ENCODE measurements at places on chromosomes 3 and 15.

DNA sequence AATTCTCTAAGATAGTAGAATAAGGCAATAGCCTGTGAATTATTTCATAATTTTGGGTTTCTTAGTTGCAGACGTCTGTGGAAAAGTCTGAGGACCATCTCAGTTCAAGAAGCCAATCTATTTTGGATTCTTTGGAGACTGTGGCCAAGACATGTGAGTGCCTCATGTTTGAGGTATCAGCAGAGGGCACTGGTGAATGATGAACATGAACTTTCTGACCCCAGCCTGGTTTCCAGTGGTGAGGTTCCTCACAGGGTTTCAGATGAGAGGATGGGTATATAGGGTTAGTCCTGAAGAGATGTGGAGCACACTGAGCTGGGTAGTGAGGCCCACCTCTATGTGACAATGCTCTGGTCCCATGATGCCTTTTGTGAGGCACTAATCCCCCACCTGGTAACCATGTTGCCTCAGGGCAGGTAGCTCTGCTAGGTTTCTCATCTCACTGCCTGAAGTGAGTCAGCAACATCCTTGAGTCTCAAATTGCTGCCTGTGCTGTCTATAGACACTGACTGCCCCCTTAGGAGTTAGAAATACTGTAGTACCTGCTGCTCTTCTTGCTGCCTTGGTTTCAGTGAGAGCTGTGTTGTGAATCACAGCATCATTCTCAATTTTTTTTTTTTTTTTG lies 32.3 kb downstream of the C3orf62 start:
- no peak for DNase-seq

DNA sequence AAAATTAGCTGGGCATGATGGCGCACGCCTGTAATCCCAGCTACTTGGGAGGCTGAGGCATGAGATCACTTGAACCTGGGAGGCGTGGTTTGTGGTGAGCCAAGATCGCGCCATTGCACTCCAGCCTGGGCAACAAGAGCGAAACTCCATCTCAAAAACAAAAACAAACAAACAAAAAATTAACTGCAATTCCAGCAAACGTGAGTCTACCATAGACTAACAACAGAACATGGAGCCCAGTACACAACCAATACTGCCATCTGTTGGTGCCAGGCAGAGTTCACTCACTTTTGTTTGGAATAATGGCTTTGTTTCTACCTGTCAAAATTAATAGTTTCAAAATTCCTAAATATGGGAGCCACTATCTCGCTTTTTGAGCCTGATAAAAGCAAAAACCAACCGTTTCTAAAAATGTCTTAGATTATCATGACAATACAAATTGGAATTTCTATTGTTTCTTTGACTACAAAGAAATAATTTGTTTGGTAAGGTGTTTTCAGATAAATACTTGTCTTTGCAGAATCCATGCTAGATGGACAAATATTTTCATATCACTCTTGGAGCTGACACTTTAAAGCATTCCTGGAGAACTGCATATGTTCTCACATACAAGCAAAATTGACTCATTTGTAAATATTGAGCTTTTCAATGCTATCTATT lies 45.0 kb downstream of the GPR176 start:
- DNase-seq, result peak; percentile 34

DNA sequence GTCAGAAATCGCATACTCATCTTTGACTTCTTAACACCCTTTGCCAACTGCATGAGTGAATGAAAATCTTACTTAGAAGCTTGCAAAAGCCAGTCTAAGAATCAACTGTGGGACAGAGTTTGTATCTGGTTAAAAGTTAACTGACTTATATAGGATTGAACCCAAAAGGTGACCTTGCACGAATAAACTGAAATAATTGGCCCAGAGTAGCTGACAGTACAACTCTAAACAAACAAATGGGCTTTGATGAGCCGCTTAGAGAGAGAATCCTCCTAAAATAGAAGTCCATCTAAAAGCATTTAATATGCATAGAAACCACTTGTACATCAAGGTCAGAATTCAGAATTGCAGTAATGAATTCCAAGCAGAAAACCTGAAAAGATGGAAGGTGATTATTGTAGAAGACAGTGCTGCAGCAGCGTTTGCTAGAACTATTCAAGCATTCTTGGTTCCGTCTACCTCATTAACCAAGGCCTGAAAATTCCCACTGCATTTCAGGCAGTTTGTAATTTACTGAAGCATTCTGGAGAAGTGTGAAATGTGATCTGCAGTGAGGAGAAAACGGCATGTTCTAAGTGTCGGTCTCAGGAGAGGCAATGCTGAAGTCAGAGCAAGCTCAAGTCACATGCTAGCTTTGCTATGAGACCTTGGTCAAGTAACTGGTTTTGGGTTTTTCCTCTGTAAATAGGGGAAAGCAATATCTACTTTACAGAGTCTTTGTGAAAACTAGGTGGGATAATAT lies 103.7 kb downstream of the CADPS start:
- DNase-seq, result no peak

- DNase-seq, result no peak
Observed at GRCh38 chr3:3648988-3649679, 150.1 kb upstream of the LRRN1 start.

DNA sequence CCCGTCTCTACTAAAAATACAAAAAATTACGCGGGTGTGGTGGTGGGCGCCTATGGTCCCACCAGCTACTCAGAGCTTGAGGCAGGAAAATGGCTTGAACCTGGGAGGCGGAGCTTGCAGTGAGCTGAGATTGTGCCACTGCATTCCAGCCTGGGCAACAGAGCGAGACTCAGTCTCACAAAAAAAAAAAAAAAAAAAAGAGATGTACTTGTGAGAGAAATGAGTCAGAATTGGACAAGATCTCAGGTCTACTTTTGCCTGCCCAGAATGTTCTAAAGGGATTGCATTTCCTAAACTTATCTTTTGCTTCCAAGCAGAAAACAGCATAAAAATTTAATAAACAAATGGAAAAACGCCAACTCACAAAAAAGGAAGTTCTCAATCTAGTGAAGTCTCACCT lies 167.5 kb downstream of the NR2F2 start:
- DNase-seq, result no peak

- DNase-seq, result no peak
Observed at GRCh38 chr15:85518979-85519761, 138.8 kb downstream of the AKAP13 start.

DNA sequence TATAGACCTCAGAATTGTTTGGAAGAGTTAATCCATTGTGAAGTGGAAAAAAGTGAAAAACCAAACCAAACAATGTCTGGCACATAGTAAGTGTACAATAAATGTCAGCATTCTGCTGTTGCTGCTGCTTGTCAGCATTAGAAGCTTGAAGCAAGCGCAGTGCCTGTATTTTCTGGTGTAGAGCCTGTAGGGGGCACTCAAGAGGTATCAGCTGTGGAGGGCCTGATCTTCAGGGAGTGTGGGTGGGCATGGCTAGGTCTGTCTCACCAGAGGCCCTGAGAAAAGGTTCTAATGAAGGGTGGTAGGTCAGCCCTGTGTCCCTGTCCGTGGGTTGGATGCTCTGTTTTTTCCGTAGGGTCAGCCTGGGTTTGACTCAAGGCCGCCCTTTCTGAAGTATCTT lies 3.6 kb downstream of the ADAMTSL3 start:
- no peak for DNase-seq

DNA sequence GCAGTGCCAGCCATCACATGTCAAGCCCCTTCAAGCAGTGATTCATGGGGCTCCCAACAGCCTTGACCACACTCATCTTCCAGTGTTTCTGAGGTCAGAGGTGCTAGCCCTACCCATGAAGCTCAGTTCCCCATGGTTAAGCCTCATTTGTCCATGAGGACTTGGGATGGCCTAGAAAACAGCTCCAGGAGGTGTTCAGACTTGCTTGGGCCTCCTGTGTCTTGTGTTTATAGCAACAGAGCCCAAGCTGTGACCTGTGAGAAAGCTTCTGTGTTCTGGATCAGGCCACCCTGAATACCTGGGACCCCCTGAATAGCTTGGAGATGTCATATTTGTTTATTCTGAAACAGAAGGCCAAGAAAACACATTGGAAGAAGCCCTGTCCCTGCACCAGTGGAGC lies 36.7 kb downstream of the LARP6 start:
- no peak for DNase-seq

DNA sequence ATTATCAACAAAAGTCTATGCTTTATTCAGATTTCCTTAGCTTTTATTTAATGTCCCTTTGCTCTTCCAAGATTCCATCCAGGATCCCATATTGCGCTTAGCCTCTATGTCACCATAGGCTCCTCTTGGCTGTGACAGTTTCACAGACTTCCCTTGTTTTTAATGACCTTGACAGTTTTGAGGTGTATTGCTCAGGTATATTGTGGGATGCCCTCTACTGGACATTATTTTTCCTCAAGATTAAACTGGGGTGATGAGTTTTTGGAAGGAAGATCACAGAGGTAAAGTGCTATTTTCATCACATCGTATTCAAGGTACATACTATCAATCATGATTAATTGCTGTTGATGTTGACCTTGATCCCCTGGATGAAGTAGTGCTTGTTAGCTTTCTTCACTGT lies 99.1 kb upstream of the SMAD3 start:
- DNase-seq, result no peak
